ENCODE measurements at places on chromosomes 11 and 22. TPM values are rescaled to one million over a fixed set of nuclear protein-coding genes. Genes with fewer than 3 reads are reported as not detected.
A peak's percentile ranks its signal among the peaks of the same experiment; 100 is the strongest.

GRCh38 chr22:28716686-28717085, 24.9 kb downstream of the CHEK2 start:
- no peak for DNase-seq

GRCh38 chr22:41619979-41620588, 759 bp downstream of the DESI1 start:
- peak; percentile 68 for DNase-seq

- no peak for DNase-seq
Measured at GRCh38 chr22:38129021-38129420, 18.5 kb upstream of the BAIAP2L2 start.

The SESN3 gene
- total RNA-seq = 85.4 TPM

The SPTBN2 gene
- total RNA-seq = 0.47 TPM

The SHISAL1 gene
- not detected for total RNA-seq

The PAMR1 gene
- total RNA-seq = not detected

- DNase-seq = no peak
Measured at GRCh38 chr11:131893103-131893890, 522.9 kb downstream of the NTM start.

The P4HA3 gene
- not detected for total RNA-seq

DNA sequence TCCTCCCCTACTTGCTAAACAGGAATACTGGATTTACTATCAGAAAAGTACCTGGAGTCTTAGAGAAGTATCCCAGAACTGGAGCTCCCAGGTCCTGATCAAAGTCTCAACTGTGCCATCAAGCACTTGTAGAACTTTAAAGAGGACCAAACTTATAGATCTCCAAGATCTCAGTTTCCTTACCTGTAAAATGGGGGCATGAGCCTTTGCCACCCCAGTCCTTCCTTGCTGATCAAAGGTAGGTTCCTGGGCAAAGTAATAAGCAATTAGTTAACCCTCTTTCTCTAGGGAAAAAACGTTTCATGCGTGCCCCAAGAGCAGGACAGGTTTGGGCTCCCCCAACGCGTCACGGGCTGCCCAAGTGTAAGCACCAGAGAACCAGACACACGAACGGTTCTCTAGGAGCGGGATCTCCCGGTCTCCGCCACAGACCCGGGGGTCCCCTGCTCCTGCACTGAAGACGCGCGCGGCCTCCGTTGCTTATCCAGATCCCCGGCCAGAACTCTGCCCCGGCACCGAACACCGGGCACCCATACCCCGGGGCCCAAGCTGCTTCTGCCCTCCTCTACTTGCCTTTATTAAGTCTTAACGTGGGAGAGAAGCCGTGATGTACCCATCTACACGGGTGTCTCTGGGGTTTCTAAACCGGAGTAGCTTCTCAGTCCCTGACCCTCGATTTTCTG, 505 bp downstream of the ZNF214 start:
- no peak for DNase-seq

The TRIM51 gene
- not detected for total RNA-seq

The MALAT1 gene
- total RNA-seq = 30,085 TPM

- DNase-seq = no peak
Measured at GRCh38 chr11:11979488-11980117, 28.8 kb downstream of the DKK3 start.

DNA sequence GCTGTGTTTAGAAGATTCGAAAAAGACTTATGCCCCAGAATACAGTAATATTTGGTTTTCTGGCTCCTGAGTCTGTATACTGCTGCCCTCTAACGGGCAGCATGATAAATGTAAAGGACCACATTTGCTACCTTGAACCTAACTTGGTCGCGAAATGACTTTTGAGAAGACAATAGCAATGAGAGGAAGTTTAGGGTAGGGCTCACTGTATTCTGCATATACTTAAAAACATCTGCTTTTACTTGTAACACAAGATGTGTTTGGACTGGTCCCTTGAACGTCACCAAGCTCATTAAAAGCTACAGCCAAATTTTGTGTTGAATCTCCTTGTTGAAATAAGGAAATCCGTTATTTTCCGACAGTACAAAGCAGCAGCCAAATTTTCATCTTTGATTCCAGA, 309.1 kb downstream of the SWAP70 start:
- no peak for DNase-seq

- no peak for DNase-seq
Measured at GRCh38 chr11:40287916-40288803, 1171.3 kb downstream of the LRRC4C start.

GRCh38 chr11:103077554-103077953, 14.4 kb downstream of the DCUN1D5 start:
- DNase-seq = no peak

- DNase-seq = no peak
Measured at GRCh38 chr11:33700063-33700501, 544 bp downstream of the C11orf91 start.

The TEX54 gene
- 0.88 TPM for total RNA-seq

GRCh38 chr11:15258433-15259165, 143.9 kb downstream of the INSC start:
- DNase-seq = no peak

DNA sequence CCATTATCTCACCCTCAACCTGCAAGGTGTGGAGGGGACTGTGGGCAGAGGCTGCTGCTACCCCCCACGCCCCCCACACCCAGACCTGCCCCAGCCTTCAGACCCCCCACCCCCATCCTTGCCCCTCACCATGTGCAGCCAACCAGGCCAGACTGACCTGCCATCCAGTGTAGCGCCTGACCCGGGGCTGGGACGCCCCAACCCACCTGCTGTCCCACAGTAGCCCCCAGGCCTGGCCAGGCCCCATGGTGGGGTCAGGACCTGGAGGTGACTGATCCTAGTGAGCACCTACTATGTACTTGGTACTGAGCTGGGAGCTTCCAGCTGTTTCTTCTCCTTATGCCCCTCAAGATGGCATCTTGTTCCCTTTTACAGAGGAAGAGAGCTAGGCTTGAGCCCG, 113.1 kb downstream of the CACNA1I start:
- no peak for DNase-seq

DNA sequence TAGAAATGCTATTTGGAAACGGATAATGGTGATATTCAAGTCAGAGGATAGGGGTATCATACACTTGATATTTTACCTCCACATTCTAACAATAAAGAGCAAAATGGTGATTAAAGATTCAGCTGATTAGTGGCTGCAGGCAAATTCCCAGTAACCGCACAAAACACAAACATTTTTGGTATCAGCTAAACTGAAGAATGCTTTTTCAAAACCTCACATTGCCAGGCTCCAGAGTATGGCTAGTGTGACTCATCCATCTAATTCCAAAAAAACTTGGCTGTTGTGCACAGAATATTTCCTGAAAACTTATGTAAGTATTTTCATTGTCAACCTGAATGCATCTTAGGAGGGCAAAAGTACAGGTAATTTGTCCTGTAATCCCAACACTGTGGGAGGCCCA, 10.9 kb downstream of the SRPRA start:
- no peak for DNase-seq

Measured in naive thymus-derived CD8-positive, alpha-beta T cell (primary cell).